ENCODE measurements at places on chromosomes 4 and X.

- no peak for DNase-seq
These were observed 25.1 kb downstream of the NIPAL1 start for GRCh38 chr4:48041535-48042137.

DNA sequence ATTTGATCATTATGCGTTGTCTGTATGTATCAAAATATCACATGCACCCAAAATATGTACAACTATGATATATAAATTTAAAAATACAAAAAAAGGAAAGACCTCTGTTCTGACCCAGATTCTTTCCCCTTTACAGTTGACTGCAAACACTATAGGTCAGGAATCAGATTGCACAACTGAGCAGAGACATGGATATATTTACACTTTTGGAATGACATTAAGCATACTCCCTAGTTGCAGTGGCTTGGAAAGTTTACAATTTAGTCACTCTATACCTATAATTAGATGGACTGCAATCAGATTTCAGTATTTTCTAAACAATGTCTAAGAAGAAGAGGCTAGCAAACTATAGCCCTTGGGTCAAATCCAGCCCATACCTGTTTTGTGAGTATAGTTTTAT, 98.5 kb upstream of the INPP4B start:
- DNase-seq, result no peak

DNA sequence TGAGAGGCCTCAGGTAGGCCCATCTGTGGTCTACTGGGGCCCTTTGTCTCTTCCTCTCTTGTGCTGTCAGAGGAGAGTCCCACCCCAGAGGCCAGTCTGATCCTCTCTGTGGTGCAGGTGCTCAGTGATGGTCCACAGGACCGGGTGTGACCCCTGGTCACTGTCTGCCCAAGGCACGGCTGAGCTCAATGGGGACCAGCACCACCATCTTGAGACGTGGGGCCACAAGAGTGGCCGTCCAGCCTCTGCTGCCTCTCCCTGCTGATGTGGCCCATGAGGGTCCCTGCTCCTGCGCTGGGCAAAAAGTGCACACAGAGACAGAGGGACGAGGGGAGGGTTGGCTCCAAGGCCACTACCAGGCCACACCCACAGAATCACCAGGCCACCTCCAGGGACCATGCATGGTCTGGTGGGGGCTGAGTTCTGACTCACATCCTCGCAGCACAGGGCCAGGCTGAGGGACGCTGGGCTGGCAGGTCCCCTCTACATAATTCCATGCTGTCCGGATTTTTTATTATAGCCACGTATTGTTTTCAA, 88.3 kb downstream of the FAM53A start:
- no peak for DNase-seq

DNA sequence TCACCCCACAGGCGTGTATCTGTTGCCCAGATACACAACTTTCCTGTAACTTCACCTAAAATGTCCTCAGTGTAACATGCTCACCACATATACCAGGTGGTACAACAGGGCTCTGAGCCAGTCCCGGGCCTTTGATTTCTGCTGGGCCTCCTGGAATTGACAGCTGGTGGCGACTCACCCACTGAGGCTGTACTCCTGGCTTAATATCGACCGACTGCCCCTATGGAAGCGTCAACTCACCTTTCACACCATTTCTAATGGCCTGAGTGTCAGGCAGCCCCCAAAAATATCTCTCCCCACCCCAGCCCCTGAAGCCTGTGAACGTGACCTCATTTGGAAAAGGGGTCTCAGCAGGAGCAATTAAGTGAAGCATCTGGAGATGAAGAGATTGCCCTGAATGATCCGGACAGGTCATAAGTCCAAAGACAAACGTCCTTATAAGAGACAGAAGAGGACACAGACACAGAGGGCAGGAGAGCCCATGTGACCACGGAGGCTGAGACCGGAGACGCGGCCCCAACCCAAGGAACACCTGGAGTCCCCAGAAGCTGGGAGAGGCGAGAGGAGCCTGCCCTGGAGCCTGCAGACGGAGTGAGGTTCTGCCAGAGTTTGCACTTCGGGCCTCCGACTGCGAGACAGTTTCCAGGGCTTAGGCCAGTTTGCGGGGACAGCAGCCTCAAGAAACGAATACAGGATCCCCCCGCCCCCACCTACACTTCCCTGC, 12.6 kb upstream of the MXD4 start:
- no peak for DNase-seq

DNA sequence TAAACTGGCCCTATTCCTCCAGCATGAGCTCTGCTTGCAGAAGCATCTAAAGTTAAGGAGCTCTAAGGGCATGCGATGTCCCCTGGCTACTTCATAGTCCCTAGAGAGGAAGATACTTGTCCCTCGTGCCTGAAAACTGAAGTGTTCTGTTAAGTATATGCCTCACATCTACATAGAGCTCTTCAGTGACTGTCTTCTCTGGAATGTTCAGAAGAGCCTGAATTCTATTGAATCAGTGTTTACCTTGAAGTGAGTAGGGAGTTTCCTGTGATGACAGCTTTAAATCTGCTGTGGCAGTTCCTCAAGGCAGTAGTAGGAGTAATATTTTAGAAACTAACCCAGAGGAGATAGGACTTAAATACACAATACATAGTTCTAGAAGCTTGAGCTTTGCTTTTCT, 111.2 kb downstream of the ZNF518B start:
- DNase-seq, result no peak

- DNase-seq, result no peak
These were observed 14.4 kb downstream of the ITGB1BP2 start for GRCh38 chrX:71315917-71316316.

GRCh38 chr4:93384241-93384640, 444.3 kb upstream of the ATOH1 start:
- no peak for DNase-seq

DNA sequence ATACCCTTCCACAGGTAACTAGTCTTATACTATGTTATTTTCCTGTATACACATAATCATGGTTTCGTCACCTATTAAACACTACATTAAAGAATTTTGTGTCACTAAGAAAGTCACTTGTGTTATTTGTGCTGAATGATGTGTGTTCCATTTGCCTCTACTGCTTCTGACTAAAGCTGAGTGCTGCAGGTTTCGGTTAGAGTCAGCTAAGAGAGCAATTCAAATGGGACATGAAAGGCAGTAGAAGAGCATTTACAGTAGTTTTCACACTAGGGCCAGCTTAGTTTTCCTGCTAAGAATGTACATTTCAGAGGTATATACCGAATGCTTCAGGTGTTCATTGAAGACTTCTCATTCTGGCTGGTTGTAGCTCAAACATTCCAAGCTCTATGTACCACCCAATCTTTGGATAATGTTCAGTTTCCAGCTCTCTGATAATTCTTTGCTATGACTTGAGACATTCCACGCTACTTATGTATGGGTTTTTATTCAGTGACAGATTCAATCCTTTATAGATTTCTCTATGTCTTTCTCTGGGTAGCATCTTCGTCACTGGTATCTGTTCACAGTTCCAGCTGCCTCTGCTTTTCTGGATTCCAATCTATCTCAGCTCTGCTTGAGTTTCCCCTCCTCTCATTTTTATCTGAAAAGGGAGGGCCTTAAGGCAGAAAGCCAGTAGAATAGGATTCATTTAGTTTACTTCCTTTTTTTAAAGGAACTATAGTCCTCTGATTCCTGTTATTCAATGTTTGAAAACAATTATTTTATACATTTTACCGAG, 164.4 kb downstream of the CXXC4 start:
- no peak for DNase-seq

DNA sequence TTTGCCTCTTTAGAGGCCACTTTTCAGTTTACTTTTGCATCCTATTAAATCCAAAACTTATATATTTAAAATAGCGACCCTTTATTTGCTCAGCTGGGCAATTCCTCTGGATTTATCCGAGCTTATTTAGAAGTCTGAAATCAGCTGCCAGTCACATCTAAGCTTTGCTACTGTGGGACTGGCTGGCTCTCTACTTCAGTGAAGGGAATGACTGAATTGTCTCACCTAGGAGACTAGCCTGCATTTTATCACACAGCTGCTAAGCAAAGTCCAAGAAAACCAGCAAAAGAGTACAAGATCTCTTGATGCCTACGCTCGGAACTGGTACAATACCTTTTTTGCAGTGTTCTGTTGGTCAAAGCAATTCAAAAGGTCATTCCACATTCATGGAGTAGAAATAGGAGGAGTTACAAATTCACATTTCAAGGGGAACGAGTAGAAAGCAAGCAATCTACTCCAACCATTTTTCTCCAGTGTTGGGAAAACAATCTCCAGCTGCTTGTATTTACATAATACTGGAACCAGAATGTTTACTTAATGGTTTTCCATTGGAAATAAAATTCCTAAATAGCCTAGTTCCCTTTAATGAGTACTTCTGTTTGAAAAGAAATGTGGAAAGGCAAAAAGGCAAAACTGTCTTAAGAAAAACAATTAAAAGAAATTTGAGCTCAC, 160.2 kb downstream of the MAGEB5 start:
- DNase-seq, result no peak

DNA sequence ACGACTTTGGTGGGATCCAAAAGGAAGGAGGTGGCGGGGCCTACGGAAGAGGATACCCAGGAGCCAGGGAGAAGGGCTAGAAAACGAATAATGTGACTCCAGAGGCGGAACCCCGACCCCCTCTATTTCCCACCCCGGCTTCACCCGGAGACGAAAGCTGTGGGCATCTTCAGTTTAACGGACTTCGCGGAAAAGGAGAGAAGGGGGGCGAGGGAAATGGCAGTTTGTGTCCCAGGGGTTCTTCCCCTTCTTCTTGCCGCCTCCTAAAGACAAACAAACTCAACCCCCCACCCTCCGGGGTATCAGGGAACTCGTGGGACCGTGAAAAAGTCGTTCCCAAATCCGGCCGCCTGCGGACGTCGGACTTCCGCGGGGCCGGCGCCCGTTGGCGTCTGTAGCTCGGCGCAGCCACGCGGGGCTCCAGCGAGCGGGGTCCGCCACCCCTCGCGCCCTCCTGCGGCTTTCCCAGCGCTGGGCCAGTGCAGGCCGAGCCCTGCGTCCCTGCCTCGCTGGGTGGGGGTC, 3.6 kb upstream of the LEF1 start:
- DNase-seq, result peak; percentile 49

GRCh38 chr4:172412851-172413580, 599.8 kb downstream of the GALNTL6 start:
- no peak for DNase-seq

DNA sequence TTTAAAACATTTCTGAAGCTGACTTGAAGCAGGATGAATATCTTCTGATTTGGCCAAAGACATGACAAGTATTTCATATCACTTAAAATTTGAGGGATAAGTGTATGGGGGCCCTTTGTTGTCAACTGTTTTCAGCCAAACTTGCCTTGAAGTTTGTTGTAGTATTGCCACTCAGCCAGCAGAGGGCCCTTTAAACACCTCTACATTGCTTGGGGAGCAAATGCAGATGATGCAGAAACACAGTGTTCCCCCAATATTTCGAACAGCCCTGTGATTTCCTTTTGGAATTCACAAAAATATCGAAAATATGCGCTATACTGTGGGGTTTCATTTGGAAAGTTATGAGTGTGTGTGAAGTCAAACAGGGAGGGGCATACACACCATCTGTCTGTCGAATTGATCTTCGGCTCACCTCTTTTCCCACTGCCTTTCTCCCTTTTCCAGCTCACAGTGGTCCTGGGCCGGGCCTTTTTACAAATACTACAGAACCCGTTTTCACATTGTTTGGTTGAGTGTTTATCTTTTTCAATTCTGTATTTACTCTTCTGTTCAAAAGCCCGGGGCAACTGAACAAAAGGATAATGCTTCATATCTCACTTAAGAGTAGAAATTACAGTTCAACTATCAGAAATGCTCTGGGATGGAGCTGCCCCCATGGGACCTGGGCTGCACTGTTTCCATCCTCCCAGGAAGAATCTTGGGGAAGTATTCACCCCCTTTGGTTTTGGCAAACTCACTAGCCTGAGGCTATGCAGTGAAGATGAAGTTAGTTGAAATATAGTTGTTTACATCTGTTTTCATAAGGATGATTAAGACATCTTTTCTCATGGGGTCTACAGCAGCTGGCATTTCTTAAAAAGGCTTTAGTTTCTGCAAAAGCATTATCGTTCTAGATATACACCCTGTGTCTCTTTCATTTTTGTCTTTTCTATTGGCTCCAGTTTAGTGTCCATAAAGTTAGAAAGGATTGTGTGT, 137.6 kb downstream of the EGF start:
- DNase-seq, result peak; percentile 71

DNA sequence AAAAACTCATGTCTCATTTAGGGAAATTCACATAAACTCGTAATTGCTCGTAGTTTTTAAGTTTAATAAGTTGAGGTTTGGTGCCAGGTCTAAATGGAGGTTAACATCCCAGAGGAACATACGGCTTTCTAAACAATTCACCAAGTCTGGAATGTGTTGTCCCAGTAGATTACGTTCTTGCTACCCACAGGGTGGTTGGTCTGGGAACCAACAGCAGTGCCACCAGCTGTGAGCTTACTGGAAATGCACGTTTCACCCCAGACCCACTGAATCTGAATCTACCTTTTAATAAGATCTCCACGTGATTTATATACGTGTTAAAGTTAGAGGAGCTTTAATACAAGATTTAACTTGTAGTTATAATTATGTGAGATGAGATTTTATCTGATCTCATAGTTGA, 134.3 kb downstream of the BMPR1B start:
- no peak for DNase-seq

DNA sequence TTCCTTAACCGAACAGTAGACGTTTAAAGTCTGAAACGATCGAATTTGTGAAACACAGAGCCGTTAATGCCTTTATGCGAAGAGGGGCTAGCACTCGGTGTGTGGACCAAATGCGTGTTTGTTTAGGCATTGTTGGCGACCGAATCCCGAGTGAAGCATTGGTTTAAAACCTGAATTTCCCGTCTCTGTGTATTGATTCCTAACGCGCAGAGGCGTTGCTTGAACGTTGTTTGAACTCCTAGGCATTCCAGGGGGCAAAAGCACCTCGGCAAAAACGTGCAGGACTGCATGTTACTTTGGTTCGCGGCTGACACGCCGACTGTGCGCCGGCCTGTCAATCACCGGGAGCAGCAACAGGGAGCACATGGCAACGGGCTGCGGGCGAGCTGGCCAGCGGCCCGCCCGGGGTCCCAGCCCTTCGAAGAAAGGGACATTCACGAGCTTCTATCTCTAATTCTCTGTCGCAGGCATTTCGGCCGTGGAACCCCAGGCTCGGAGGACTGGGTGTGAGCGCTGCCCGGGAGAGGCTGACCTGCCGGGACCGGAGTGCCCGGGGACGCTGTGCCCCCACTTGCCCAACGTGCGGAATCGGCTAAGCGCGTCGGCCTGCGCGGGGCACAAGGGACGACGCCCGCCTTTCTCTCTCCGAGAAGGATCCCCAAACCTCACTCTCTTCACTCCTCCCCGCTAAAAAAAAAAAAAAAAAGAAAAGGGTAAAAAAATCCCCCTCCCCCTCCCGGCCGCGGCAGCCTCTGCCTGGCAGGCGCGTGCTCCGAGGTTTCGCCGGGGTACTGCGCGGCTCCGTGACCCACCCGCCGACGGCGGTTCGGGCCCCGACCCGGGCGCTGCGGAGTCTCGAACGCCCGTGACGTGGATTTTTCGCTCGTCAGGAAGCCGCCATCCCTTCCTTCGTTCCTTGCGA, 810 bp downstream of the SPRY1 start:
- peak; percentile 44 for DNase-seq

GRCh38 chr4:88993246-88993645, 63.7 kb downstream of the FAM13A start:
- no peak for DNase-seq

GRCh38 chrX:106932960-106933537, 12.8 kb downstream of the CLDN2 start:
- DNase-seq, result no peak

Data from CD4-positive, alpha-beta T cell treated with Interleukin-17A for 4 hours (primary cell).